ENCODE measurements at places on chromosomes 4 and X.

DNA sequence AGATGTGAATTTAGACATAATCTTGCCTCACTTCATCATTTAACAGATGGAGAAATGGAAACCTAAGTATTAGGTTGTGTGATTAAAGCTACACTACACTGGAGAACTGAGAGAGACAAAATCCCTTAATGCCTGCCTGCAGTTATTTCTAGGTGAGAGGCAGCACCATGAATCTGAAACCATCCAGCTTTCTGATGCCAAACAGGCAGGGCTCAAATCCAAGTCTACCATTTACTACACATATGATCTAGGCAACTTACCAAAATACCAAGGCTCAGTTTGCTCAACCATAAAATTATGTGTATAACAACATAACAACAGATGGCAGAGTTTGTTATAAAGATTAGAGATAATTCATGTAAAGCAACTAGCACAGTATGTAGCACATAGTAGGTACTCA is 38.7 kb downstream of the GABRA4 start:
- no peak for DNase-seq

DNA sequence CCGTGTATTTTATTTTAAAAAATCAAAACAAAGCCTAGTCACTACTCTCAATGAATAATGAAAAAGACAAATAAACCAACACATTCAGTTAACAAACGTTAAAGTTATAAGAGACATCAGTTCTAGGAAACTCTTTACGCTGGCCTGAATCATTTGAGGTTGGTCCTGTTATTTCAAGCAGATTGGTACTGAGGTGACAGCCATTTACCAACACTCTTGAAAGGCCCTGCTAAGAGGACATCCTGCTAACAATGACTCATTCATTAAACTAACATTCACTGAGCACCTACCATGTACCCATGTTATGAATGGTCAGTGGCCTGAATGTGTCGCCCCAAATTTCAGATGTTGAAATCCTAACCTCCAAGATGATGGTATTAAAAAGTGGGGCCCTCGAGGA is 57.1 kb upstream of the ADGRG2 start:
- no peak for DNase-seq

DNA sequence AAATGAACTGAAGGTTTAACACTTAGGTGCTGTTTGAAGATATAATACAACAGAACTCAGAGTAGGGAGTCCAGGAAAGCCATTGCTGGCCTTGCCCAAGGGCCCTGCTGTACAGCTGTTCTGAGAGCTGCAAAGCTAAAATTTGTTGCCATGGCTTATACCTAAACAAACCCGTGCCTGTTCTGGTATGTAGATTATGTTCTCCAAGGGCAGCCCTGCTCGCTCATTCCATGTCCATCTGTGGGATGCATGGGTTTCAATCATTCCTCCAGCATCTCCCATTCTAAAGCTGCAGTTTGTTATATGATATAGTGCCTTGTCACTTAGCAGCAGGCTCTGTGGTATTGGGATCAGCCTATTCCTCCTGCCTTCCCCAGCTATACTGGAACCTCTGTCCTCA is 80.8 kb upstream of the BMPR1B start:
- no peak for DNase-seq

- no peak for DNase-seq
Measured at GRCh38 chr4:54032558-54033135, 31.8 kb downstream of the CHIC2 start.

DNA sequence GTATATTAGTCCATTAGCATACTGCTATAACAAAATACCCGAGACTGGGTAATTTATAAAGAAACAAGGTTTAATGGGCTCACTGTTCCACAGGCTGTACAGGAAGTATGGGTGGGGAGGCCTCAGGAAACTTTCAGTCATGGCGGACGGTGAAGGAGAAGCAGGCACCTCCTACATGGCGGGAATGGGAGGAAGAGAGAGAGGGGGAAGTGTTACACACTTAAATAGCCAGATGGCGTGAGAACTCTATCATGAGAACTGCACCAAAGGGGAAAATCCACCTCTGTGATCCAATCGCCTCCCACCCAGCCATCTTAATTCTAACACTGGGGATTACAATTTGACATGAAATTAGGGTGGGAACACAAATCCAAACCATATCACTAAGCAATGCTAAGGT is 98.9 kb upstream of the SH3RF1 start:
- no peak for DNase-seq

DNA sequence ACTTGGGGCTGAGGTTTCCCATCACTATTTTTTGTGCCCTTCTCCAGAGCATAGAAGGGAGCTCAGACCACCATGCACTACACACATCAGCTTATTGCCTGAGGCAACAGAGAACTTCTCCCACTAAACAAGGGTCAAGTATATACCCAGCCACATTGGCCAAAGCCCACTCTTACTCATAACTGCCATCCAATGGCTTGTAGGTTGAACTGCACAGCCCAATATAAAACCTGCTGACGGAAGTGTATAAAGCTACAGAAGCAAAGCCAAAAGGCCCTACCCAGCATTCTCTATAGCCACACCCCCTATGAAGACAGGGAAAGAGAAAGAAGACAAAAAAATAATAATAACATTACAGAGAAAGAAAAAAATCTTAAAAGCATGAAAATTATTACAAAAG is 139.7 kb downstream of the LRBA start:
- DNase-seq = no peak

DNA sequence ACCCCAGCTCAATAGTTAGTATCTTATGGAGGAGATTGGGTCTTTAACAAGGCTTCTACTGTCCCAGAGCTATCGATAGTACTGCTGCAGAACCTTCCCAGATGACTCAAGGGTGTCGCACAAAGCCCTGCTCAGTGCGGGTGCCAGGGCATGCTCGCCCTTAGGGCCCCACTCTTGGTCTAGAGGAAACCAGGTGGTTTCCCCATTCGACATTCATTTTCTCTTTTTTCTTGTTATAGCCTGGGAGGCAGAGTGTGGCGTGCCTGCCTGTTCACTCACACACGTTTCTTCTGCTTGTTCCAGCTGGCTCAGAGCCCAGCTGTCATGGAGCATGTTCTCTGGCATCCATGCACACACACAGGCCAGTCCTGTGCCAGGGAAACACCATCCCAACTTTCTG is 144.5 kb downstream of the SMIM20 start:
- DNase-seq = no peak

GRCh38 chr4:152340818-152341217 is 195.1 kb downstream of the FBXW7 start:
- no peak for DNase-seq

DNA sequence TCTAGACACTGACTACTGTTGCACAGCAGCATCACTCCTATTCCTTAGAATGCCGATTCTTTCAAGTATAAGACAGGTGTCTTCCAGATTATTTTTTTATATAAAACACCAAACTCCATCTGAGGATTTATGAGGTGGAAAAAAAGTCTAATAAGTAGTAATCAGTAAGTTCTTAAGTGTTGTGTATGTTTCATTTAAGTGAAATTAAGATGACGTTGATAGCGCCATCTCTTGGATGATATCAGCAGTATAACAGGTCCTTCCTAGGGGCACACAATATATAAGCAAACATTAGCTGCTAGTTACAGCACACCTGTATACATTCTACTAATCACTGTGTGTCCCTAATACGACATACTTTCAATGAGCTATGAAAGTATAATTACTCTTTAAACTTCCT is 99.6 kb upstream of the STS start:
- no peak for DNase-seq

GRCh38 chr4:2931512-2932301 is 31.5 kb downstream of the NOP14 start:
- no peak for DNase-seq

DNA sequence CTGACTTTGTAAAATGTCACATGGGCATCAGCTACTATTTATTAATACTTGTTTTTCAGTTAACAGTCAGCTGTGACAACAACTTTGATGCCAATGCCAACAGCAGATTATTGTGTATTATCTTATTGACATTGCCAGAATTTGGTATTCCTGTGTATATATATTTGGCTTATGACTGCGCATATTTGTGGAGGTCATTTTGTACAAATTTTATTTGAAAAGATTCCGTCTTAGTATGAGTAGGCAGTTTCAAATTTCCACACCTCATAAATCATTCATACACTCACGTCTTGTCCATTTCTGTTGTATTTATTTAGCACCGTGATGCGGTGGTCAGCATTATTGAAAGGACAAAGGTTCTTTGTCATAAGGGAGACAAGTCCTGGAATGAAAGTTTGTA is 558.2 kb upstream of the NDST4 start:
- DNase-seq = no peak

DNA sequence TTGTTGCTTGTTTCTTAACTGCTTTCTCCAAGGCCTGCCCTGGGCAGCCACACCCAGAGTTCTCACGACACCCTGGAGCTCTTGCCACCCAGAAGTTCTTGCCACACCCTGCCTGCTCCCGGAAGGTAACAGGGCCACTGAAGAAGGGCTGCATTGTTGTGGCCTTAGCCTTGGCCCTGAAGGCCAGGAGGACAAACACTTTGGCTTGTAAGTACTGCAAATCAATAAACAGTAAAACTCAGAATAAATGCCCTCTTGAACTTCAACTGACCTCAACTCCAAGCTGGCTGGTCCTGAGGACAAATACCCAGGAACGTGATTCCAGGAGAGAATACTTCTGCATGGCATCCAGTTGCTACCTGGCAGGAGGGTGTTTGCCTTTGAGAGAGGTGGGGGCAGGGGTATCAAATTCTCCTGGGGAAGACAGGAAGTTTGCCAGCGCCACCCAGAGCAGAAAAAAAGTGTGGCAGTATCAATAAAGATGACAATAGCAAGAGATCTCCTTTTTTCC is 54.1 kb downstream of the TLR10 start:
- DNase-seq = no peak

DNA sequence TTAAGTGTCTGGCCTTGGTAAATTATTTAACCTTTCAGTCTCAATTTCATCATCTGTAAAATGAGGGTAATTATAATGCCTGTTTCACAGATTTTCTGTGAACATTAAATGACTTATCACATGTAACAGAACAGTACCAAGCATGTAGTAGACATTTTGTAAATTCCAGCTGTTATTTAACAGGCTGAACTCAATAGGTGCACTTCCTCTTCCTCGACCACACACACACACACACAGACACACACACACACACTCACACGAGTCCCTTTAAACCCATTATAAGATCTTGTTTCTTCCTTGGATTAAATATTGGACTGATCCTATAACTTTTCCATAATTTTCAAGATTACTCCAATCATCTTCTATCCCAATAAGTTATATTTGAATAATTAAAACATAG is 53.4 kb upstream of the COL25A1 start:
- DNase-seq = no peak

DNA sequence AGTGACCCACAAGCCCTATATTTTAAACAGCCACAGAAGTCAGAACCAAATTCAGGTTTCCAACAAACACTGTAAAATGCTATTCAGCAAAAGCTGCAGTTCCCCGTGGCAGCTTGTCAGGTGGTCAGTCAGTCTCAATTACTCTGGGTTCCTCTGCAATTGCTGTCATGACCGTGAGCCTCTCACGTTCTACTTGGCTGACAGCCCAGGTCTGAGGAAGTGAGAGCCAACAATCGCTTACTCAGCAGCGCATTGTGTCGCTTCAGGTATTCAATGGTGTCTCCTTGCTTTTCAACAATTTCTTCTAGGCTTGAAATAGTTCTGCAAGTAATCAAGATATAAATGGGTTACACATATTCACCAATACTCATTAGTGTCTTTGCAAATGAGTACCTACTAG is 25.8 kb downstream of the TRIM75 start:
- DNase-seq = no peak

GRCh38 chrX:107429090-107429489 is 20.4 kb upstream of the FRMPD3 start:
- DNase-seq = no peak

- no peak for DNase-seq
Measured at GRCh38 chr4:114286262-114286810, 306.9 kb upstream of the ARSJ start.

GRCh38 chrX:9576059-9576458 is 111.2 kb downstream of the TBL1X start:
- DNase-seq = no peak

- DNase-seq = no peak
Measured at GRCh38 chr4:8181119-8181518, 18.0 kb upstream of the SH3TC1 start.

DNA sequence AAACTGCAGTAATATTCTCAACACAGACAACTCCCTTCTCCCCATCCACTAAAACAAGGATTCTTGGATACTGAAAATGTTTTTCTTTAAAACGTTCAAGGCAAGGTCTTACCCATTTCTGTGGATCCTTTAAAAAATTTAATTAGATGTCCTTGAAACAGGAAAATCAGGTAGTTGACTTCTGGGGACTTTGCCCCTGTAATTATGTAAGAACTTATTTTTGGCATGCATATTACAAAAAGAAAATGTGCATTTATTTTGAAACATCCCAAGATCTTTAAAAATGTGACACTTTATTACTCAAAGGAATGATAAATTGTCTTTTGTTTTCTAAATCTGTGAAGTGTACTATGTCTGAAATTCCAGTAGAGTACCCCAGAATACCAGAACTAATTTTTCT is 25.8 kb downstream of the GUCY1B1 start:
- DNase-seq = no peak

DNA sequence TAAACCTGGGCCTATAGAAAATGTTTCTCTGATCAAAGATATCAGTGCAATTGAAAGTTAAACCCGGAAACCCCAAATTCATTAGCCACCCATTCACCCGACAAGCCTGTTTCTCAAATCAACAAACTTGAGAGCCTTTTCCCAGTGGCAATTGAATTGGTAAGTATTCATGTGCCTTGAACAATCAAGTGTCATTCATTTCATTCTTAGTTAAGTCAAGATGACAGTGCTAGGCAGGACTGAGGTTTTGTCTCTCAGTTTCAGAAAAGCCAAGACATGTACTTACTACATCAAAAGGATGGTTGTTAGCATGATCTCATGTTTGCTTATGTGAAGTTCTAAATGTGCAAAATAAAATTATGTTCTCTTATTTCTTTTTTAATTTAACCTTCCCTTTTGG is 32.3 kb downstream of the CC2D2A start:
- no peak for DNase-seq

- DNase-seq = no peak
Measured at GRCh38 chr4:176478076-176478475, 158.3 kb downstream of the SPCS3 start.

DNA sequence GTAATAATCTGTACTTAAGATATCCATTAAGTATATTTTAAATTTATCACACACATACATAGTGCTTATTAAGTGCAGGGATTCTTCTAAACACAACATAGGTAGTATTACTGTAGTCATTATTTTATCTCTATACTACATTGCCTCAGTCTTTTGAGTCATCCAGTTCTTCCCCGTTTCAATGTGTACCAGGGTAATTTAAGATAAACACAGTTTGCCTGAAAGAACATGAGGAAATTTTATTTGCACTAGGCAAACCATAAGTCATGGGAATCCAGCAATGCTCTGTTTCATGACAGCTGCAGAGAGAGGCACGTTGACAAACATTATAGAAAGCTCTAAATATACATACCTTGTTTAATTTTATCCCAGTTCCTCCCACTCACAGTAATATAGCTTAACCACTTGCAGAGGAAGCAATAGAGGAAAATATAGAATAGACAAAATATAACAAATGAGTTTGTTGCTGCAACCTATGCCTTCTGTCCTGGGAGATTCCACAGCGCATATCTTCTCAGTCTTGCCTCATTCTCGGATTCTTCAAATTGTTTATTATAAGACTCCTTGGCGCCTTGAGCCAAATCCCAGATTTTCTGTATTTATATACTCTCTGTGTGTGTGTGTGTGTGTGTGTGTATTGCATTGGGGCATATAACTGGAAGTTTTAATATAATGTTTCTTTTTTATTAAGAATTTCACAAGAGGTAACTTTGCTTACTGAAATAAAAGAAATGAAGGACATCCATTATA is 258.6 kb downstream of the FAM133A start:
- no peak for DNase-seq
